ENCODE measurements at places on chromosomes 12 and 14. TPM values are rescaled to one million over a fixed set of nuclear protein-coding genes. Genes with fewer than 3 reads are reported as not detected.

LTBR gene
- 0.64 TPM for total RNA-seq

EMC9 gene
- total RNA-seq: 28.3 TPM

KRT78 gene
- total RNA-seq: not detected

CMA1 gene
- total RNA-seq: not detected

BATF gene
- 213 TPM for total RNA-seq

- DNase-seq: no peak
Observed at GRCh38 chr14:35430459-35431199, 26.1 kb upstream of the NFKBIA start.

GRCh38 chr12:2628401-2628800, 166.4 kb upstream of the FKBP4 start:
- no peak for DNase-seq

DNA sequence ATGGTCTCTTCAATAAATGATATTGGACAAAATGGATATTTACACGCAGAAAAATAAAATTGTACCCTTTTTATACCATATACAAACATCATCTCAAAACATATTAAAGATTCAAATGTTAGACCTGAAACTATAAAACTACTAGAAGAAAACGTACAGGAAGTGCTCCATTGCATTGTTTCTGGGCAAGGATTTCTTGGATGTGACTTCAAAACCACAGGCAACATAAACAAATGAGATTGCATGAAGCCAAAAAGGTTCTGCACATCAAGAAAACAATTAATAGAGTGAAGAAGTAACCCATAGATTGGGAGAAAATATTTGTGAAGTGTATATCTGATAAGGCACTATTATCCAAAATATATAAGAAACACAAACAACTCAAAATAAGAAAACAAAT, 812.4 kb downstream of the NRXN3 start:
- DNase-seq: no peak

DNA sequence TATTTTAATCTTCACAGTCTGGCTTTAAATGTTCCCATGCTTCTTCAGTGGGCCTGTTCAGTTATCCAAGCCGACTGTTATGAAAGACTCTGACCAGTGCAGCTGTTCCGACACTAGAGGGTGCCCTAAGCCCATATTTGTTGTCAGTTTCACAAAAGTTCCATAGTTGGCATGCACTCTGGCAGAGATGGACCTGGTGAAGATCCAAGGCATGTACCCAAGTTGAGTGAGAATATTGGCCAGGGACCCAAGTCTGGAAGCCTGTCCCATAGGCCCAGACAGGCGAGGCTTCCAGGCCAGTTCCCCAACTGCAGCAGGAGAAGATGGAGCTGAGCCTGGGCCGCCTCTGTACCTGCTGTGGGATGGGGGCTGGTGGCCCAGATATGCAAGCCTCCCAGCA, 27.4 kb upstream of the GUCY2C start:
- DNase-seq: peak; percentile 31

DNA sequence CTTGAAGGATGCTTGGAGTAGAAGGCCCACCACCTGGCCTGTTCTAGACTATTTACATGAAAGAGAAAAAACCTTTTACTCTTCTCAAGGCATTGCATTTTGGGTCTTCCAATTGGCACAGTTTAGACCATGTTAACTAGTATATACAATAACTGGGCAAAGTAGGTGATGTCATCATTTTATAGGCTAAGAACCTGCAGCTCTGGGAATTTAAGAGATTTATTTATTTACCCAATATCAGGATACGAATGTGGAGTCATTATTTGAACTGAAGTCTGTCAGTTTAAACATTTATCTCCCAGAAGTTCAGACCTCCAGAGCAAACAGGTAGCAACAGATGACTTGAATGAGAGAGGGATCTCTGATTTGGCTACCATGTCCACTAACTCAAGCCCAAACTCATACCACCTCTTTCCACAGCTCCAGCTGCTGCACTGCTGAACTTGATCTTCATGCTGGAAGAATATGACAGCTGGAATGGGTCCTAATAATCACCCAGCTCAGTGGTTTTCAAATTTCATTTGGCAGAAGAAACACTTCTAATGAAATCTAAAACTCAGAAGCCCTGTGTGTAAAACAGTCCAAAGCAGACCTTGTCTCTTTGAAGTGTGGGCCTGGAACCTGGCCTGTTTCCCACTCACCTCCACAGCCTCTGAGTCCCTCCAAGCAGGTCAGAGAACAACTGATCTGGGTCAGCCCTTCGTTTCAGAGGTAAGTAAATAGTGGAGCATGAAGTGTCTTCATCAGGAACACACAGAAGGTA, 179.2 kb downstream of the EMP1 start:
- no peak for DNase-seq

DNA sequence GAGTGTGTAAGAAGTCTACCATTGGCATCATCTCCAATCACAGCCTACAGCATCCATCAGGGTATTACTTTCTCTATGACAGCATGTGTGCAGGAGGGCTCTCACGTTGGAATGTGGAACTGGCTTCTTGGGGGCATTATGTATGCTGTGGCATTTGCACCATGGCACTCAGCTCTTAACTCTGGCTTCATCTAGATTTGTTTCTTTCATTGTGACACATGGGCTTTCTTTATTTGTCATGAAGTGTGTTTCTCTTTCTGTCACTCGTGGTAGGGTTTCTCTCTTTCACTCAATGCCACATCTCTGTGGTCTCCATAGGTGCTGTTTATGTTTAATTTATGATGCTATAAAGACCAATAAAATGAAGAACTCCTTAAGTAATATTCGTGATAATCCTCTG, 191.2 kb upstream of the GARIN2 start:
- DNase-seq: no peak

GRCh38 chr14:24079491-24080141, 8.3 kb downstream of the CPNE6 start:
- DNase-seq: no peak

DNA sequence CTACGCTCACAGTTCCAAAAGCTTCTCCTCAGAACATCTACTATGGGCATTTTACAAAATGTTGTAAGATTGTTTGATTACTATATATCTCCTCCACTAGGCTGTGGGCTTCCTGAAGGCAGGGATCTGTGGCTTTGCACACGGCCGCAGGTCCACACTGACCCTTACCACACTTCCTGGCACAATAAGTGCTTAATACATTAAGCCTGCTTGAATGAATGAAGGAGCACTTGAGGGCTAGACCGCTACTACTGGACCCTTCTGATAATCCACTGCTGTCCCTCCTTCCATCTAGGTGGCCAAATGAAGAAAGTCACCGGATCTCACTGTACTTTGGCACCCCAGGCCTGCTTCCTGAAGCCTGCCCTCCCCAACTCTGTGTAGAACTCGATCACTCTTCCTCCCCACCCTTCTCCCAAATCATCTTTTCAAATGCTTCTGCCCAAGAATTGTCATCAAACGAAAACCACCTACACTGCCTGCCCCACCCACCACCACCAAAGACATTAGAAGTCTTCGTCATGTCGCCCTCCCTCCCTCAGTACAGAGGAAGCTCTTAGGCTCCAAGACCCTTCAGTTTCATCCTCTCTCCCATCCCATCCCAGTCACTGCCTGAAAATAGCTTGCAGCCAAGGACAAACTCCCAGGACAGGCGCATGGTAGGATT, 596 bp upstream of the ZBTB39 start:
- DNase-seq: no peak

DNA sequence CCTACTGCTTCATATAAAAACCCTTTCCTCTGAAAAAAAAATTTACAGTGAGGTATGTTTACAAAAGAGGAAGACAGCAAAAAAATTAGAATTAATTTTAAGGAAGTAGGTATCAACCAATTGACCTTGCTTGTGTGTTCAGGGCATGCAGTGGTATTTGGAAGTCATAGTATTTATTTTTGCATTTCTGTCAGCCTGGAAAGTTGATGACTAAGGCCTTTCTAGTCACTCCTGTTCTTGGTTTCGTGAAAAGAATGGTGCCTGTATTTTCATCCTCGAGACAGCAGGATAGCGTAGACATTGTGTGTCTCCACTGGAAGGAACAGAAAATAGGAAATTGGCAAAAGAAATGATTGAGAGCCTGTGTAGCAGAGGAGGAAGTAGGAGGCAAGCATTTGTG, 24.5 kb downstream of the SLC16A7 start:
- no peak for DNase-seq

- no peak for DNase-seq
Observed at GRCh38 chr14:56300495-56300894, 182.3 kb downstream of the PELI2 start.

GRCh38 chr14:52370406-52370935, 56.4 kb downstream of the PTGER2 start:
- DNase-seq: no peak

DNA sequence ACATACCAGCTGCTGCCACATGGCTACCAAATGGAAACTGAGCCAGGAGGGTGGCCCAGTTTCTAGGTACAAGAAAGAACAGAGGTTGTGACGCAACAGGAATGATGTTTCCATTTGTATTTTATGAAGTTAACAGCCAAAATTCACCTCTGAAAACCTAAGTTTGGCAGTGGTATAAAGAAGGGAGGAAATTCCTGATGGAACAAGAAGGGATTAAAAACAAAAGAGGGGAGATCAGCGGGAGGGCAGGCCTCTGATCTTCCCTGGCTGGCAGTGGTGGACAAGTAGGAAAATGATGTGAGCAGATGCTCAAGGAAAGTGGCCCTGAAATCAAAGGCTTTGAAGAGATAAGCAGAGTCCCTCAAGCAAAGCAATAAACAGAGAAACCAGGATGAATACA, 47.3 kb upstream of the BCL2L14 start:
- no peak for DNase-seq

DNA sequence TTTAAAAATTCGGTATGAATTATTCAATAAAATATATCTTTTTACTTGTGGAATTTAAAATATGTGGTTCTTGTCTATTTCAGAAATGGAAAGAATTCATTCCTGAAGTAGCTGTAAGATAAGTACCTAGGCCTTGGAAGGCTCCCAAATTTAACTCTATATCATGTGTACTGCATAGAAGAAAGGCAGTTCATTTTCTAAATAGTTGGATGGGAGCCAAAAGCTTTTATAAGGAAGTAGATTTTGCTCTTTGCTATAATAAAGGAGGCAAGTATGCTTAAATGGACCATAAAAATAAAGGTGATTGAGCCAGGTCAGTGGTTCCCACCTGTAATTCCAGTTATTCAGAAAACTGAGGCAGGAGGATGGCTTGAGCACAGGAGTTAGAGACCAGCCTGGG, 187.5 kb downstream of the ATXN7L3B start:
- no peak for DNase-seq

GRCh38 chr12:70853326-70853725, 67.2 kb downstream of the PTPRR start:
- DNase-seq: no peak

DNA sequence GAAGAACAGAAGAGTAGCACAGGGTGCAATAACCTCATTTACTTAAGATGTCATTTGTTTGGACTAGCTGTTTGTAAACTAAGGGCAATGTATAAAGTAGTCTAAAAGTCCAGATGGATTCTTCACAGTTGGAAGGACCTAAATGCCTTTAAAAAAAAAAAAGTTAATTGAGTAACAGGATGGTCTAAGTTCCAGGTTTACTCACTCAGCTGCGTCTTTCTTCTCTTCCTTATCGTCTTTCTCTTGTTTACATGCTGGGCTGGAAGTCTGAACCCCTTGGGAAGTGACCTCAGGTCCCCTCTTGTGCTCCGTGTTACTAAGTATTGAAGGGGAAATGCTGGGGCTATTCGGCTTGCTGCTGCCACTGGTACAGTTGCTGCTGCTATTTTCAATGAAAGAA, 82.5 kb downstream of the SH2B3 start:
- DNase-seq: no peak

DNA sequence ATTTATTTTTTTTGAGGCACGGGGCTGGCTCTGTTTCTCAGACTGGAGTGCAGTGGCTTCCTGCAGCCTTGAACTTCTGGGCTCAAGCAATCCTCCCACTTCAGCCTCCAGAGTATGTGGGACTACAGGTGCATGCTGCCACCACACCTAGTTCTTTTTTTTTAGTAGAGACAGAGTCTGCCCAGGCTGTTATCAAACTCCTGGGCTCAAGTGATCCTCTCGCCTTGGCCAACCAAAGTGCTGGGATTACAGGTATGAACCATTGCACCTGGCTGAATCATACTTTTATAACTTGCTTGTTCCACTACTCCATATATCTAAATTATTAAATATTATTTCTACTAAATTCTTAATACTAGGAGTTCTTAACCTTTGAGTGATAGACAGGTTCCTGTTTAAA, 111.6 kb downstream of the BTG1 start:
- no peak for DNase-seq

GRCh38 chr14:103819503-103820307, 27.7 kb downstream of the PPP1R13B start:
- DNase-seq: no peak

GRCh38 chr14:104212206-104213095, 74.1 kb downstream of the KIF26A start:
- DNase-seq: no peak

- DNase-seq: peak; percentile 51
Observed at GRCh38 chr14:70622111-70622712, 19.5 kb upstream of the TTC9 start.

GRCh38 chr14:80426683-80427082, 215.4 kb upstream of the DIO2 start:
- no peak for DNase-seq

GRCh38 chr12:29672580-29672979, 111.2 kb downstream of the TMTC1 start:
- DNase-seq: no peak

- no peak for DNase-seq
Observed at GRCh38 chr12:105590571-105590970, 260.1 kb downstream of the C12orf75 start.

- no peak for DNase-seq
Observed at GRCh38 chr14:68363843-68364767, 428.8 kb downstream of the ZFP36L1 start.

DNA sequence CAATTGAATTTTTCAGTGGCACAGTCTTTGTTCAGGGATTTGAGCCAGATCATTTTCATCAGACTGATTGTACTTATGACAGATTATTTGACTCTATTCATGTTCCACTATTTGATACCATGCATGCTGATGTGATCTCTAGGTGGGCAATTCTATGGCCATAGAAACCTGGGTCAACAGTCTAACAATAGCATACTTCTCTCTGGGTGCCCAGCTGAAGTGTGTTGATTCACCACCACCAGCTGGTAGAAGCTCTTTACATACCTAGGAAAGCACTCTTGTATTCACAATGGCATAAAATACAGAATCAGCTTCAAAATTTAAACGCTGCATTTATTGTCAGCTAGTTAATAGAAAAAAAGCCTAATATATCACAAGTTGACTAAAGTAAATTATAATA, 90.2 kb upstream of the TMTC2 start:
- no peak for DNase-seq

DNA sequence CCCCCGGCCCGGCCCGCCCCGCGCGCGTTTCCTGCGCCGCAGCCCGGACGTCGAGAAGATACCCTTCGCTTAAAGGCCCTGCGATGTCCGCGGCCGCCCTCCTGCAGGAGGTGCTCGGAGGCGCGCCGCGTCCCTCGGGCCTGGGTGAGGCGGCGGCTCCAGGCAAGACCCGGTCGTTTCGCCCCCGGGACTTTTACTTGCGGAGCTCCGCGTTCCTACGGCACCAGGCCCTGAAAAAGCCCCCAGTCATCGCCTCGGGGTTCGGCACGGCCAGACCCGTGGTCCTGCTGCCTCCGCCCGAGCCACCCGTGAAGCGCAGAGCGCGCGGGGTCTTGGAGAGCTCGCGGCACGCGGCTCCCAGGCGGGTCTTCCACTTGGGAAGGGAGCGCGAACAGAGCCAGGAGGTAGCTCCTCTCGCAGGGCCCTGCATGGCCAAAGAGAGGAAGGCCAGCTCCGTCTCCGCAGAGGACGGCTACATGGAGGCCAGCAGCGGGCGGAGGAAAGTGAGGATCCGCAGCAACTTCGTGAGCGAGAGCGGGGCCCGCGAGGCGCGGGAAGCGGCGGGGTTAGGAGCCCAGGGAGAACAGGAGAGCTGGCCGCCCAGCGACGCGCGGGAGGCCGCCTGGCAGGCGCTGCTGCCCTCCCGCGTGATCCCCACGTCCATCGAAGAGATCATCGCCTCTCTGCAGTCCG, 26.9 kb downstream of the TTC6 start:
- no peak for DNase-seq

Data from activated T-helper 1 cell treated with anti-CD3 and anti-CD28 coated beads, Interleukin-12 subunit alpha, Interleukin-12 subunit beta, Interleukin-2, Interleukin-4 antibody, amounts not matched to agents 30 ng/mL and 10 ng/mL and 1 ng/mL, durations not matched to agents 14 hours and 24 hours and 36 hours (primary cell).